ENCODE measurements at places on chromosomes 12 and 14.

- no peak for DNase-seq
Observed at GRCh38 chr12:38689704-38690103, 215.7 kb downstream of the CPNE8 start.

DNA sequence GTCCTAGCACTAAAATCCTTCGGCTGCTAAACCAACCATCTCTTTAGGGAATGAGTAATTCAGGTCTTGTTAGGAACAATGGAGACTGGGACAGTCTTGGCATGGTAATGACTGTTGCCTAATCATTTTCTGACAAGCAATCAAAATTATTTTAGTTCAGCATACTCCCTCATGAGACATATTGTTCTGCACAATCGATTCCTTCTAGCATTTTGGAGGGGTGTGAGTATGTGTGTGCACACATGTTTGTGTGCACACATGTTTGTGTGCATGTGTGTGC is 2.1 kb upstream of the KRT1 start:
- no peak for DNase-seq

GRCh38 chr12:110282300-110282860 is 1.3 kb downstream of the ATP2A2 start:
- peak; percentile 55 for DNase-seq

GRCh38 chr12:25829192-25829591 is 129.3 kb upstream of the RASSF8 start:
- peak; percentile 98 for DNase-seq

DNA sequence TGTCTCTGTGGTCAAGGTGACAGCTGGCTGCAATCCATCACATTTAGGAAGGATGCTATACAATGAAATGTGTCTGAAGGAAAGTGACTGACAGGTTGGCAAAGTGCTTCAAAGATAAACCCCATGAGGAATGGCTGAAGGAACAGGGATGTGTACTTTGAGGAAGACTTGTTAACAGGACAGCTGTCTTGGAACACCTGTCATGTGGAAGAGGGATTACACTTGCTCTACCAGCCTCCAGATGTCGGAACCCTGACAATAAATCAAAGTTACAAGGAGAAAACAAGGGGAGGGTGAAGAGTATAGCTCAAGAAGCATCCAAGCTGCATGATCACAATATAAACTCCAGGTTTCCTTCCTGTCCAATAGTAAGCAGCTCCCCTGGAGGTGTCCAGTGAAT is 147.8 kb upstream of the TMCC3 start:
- no peak for DNase-seq

GRCh38 chr12:87603727-87604126 is 425.5 kb downstream of the C12orf50 start:
- DNase-seq = peak; percentile 6

DNA sequence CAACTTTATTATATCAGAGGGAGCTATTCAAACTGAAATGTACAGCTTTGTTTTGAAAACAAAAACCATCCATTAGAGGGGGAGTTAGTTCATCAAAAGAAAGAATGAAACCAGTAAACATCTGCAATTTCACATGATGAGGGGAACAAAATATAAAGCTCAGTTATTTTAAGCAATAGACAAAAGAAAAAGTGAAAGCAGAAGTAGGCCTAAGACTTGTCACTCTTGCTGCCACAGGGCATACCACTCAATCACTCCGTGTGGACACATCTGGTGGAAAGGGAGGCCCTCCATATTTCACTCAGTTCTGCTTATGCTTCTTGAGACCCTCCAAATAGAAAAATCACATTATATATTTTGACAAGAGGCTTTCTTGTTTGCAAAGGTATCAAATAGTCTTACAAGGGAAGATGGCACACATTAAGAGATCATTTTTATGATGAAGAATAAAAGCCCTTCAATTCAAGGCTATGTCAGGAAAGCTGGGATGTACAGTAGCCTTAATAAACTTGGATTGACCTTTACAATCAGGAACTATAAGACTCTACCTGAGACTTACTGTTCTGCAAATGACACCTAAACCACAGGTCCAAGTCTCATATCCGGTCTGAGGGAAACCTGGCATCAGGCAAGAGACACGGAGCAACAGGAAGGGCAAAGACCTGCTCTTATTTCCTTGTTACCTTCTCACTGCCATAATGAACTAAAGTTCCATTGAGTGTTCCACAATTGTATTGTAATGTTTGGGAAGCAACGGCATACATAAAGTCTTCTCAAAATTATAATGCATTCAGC is 222.5 kb upstream of the GRIP1 start:
- DNase-seq = no peak

- DNase-seq = no peak
Observed at GRCh38 chr14:22255017-22255950, 333.7 kb downstream of the DAD1 start.

GRCh38 chr12:79891506-79892162 is 43.3 kb downstream of the PPP1R12A start:
- DNase-seq = no peak

GRCh38 chr14:51518280-51518679 is 133.4 kb upstream of the FRMD6 start:
- no peak for DNase-seq

GRCh38 chr12:88591343-88591742 is 11.1 kb upstream of the KITLG start:
- peak; percentile 10 for DNase-seq

DNA sequence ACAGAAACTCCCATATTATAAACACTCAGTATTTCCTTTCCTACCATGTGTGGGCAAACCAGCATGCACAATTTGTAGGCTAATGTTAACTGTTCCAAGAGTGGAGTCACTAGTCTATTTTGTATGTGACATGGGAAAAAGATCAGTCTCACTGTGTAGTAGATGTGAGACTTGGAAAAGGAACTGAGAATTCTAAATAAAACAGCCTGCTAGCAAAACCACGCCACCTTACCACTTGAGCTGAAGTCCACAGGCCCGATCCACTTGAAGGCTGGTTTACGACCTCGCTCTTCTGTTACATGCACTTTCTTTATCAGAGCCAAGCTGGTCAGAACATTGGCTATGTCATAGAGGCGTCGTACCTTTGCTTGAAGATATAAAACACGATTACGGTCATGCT is 22.5 kb downstream of the E2F7 start:
- DNase-seq = no peak

GRCh38 chr14:69485315-69485660 is 760 bp downstream of the PLEKHD1 start:
- no peak for DNase-seq

- no peak for DNase-seq
Observed at GRCh38 chr12:21604245-21605101, at the start of gene GYS2. GYS2 (minus strand) TSS chr12:21604847; CDS start chr12:21604592, 255 bp downstream.

All from IMR-90 (cell line).